Esophagus muscularis mucosa (tissue), 4 donors: ENCODE measurements at places on chromosomes 11 and 22. TPM values are rescaled to one million over a fixed set of nuclear protein-coding genes. Genes with fewer than 3 reads are reported as not detected.
A peak's percentile ranks its signal among the peaks of the same experiment; 100 is the strongest.

The INSC gene
- total RNA-seq, result 3.1 TPM

DNA sequence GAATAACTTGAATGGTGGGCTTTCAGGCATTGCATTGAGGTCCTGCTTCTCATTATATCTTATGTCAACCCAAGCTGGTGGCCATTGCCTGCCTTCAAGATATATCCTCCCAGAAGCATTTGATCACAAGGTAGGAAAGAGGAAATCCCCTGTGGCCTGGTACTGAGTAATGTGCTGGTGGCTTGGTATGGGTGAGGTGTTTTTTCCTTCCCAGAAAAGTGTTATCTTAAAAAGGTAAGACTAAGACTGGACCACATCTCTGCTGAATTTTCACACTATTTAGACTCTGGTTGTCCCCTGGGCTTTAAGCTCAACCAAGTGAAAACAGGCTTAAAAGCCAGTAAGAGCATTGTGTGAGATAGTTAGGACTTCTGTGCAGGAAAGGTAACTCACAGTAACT lies 3.7 kb downstream of the INSC start:
- peaks cover 9% of the 10 kb centered on the region for H3K4me1 ChIP-seq
- H3K27ac ChIP-seq, result no peak overlapping the region
- peak; percentile 31 for DNase-seq

The ZNRF3 gene
- 29.7 TPM for total RNA-seq

DNA sequence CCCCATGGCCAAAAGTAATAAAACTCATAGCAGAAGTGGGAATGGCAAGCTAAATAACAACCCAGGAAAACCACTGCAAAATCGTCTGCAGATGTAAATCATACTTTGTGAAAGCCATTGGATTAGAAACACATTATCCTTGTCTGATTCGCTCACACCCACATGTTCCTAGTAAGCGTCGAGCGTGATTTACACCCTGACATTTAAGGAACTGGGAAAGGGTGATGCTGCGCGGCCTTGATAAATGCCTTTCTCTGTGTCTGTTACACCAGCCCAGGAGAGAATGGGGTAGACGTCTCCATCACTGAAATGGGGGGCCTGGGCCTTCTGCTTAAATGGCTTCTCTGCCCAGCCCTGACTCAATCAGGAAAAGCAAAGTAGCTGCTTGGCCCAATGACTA lies 162.7 kb downstream of the NTM start:
- peaks cover 11% of the 10 kb centered on the region for H3K27me3 ChIP-seq
- no peak overlapping the region for H3K27ac ChIP-seq
- no peaks in the 10 kb centered on the region for H3K36me3 ChIP-seq
- DNase-seq, result no peak

The USH1C gene
- total RNA-seq, result not detected

The MS4A3 gene
- not detected for total RNA-seq

GRCh38 chr11:66973956-66974580 lies 1.0 kb upstream of the C11orf86 start:
- H3K4me1 ChIP-seq, result peaks cover 5% of the 10 kb centered on the region
- H3K27me3 ChIP-seq, result peaks cover 16% of the 10 kb centered on the region
- DNase-seq, result no peak
- H3K27ac ChIP-seq, result no peak overlapping the region
